ENCODE measurements at places on chromosomes 12 and 14. TPM values are rescaled to one million over a fixed set of nuclear protein-coding genes. Genes with fewer than 3 reads are reported as not detected.

The SLC39A5 gene
- not detected for total RNA-seq

The GLIPR1L1 gene
- total RNA-seq = not detected

The LTBP2 gene
- total RNA-seq = 308 TPM

The CLEC1B gene
- total RNA-seq = not detected

The DCD gene
- total RNA-seq = not detected

The B4GALNT3 gene
- total RNA-seq = 0.32 TPM

The WASHC4 gene
- total RNA-seq = 137 TPM

The ATXN2 gene
- 45.7 TPM for total RNA-seq
